ENCODE measurements at places on chromosomes 5 and 9.

DNA sequence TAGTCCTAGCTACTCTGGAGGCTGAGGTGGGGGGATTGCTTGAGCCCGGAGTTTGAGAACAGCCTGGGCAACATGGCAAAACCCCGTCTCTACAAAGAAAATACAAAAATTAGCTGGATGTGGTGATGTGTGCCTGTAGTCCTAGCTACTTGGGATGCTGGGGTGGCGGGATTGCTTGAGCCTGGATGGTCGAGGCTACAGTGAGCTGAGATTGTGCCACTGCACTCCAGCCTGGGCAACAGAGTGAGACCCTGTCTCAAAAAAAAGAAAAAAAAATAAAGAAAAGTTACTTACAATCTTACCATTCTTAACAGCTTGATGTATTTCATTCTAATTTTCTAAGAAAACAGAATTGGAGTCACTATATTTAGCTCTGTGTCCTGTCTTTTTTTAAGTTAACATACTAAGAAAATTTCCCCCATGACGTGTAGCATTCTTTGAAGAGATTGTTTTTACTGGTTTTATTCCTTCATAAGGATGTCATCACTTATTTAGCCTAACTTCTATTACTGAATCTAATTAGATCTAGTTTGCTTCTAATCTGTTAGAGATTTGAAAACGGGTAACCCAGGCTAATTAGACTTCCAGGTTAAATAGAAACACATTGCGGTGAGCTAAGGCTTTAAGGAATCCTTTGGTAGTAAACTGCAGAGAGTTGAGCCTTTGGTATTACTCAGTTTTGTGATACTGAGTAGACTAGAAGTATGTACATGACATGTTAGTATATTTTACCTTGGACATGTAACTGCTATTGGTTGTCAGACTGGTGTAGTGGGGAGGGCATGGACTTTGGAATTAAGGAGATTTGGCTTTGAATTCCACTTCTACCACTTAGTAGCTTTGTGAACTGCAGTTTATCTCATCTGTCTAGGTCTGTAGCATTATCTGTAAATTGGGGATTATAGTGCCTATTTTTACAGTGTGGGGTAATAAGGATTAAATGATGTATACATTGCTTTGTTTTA, 24.0 kb downstream of the HSPA4 start:
- no peak for DNase-seq

GRCh38 chr5:174533751-174534241, 190.6 kb upstream of the MSX2 start:
- no peak for DNase-seq

GRCh38 chr5:171523781-171524180, 104.3 kb downstream of the FGF18 start:
- no peak for DNase-seq

DNA sequence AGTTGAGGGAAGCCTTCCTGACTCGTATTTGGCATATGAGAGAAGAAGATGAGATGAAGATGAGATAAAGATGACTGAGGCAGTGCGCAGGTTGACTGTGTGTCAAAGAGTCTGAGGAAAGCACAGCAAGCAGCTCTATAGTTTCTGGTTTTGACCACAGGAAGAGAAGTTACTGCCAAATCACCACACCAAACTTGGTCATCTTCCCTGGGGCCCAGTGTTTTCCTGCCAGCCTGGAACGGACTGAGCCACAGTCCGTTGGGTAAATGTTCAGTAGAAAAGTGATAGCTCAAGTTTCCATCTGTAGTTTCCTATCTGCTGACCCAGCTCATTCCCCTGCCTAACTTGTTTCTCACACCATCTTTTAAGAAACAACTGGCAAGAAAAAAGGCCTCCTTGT, 80.7 kb upstream of the ADAMTS19 start:
- no peak for DNase-seq

- DNase-seq = no peak
Observed at GRCh38 chr5:3339798-3340115, 255.9 kb upstream of the IRX1 start.

DNA sequence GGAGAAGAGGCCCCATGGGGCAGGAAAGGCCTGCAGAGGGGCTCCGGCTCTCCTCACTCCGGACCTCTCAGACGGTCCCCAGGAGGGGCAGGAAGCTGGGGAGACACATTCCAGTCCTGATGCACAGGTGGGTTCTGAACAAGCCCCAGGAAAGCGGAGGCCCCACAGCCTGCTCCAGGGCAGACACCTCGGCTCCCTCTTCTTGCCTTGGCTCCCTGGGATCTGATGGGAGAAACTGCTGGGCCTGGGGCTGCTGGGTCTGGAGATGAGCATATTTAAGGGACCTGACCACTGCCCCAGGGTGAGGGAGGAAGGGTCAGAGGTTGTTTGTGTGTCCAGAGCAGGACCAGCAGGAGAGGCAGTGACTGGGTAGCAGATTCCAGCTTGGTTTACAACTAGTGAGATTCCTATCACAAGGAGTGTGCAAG, 1.2 kb downstream of the CORO2A start:
- no peak for DNase-seq

- no peak for DNase-seq
Observed at GRCh38 chr5:36704131-36704530, 97.7 kb downstream of the SLC1A3 start.

GRCh38 chr5:143923634-143924266, 111.8 kb downstream of the HMHB1 start:
- no peak for DNase-seq

DNA sequence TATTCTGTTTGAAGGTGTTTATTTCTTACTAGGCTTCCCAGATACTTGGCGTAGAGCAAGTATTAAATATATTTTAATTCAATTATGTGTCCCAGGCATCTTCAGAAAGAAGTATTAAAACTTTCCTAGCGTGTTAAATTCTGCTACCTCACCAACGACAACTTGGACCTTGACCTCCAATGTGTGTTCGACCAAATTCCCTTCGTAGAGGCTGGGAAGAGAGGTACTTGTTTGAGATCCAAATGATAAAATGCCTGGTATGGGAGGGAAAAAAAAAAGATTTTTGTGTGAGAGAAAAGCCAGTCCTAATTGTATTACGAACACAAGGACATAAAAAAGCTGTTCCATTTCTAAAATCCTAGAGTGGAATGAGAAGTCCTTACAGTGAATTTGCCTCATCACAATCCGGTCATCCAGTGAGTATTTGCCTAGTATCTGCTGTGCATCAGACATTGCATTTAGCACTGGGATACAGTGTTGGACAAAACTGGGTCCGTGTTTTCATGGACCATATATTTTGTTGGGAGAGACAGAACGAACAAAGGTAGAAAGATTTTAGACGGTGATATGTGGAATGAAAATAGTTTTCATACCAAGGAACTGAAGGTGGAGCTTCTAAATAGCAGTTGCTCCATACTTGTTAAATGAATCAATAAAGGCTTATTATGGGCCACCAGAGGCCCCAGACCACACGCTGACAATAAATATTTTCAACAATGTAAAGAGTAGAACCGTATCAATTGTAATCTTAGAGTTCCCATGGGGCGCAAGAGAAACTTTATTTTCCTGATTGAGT, 103.1 kb downstream of the KIF4B start:
- no peak for DNase-seq

- DNase-seq = no peak
Observed at GRCh38 chr9:19149230-19149629, 21.9 kb upstream of the PLIN2 start.

DNA sequence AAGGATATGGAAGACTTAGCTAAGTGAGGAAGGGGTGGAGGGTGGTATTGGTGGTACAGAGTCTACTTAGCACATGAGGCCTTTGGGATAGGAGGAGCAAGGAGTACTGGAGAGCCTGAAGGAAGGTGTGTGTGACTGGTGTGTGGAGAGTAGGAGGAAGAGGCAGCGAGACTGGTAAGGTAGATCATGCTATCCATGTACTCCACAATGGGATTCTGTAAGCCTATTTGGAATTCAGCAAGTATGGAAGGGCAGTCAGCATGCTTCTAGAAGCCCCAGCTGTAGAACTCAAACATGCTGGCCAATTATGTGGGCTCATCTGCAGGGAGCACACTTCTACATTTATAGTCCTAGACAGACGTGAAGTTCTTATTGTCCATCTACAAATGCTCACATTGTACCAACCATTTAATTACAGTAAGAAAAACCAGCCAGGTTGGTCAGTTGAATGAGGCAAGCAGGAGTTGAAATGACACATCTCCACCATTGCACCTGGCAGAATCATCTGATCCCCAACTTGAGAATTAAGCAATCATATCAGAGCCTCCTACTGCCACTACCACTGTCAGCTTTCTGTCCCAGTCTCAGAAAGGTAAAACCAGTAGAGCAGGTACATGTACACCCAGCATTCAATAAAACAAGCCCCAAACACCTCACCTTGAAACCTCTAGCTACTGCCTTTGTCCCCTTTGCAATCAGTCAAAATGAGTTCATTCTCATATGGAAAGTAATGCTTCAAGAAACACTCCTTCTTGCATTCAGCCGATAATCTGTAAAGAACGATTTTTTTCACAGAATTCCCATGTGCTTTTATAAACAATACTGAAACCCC, 60.9 kb upstream of the GLRX start:
- no peak for DNase-seq

DNA sequence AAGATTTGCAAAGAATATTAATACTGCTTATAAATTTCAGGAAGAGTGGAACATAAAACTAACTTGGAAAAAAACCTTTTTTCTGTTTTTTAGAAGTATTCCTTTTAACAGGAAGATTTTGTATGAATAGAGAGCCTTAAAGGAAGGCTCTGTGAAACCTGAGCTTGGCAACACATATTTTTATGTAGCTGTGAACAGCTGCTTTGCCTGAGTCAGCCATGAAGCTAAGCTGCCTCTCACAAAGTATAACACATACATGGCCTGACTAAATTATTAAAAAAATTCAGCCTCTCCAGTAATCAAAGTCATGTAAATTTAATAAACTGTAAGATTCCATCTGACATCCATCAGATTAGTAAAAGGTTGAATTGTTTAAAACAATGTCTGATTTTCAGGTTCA, 547.5 kb downstream of the ELAVL2 start:
- DNase-seq = no peak

DNA sequence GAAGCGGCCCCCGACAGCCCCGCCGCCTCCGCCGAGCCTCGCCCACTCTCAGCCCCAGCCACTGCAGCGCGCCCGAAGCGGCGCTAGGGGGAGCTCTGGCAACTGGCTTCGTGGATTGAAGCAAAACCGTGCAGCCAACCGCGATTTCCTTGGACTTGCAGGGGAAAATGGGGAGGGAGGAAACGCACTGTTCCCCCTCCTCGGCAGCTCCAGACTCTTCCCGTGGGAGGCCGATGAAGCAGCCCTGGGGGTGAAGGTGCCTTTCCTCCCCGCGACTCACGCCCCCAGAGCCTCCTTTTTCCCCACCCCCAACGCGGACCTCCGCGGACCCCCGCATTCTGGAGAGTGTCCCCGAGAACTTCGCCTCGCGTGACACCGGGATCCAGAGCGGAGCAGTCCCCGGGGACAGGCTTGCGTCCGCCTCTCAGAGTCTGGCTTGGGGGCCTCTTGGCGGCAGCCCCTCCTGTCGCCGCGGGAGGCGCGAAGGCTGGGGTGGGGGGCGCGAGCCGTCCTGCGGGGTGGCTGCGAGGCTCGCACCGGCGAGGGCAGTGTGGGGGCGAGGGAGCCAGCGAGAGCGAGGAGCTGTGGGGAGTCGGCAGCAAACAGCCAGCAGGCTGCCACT, 3.8 kb downstream of the IER5L start:
- DNase-seq = peak; percentile 70

DNA sequence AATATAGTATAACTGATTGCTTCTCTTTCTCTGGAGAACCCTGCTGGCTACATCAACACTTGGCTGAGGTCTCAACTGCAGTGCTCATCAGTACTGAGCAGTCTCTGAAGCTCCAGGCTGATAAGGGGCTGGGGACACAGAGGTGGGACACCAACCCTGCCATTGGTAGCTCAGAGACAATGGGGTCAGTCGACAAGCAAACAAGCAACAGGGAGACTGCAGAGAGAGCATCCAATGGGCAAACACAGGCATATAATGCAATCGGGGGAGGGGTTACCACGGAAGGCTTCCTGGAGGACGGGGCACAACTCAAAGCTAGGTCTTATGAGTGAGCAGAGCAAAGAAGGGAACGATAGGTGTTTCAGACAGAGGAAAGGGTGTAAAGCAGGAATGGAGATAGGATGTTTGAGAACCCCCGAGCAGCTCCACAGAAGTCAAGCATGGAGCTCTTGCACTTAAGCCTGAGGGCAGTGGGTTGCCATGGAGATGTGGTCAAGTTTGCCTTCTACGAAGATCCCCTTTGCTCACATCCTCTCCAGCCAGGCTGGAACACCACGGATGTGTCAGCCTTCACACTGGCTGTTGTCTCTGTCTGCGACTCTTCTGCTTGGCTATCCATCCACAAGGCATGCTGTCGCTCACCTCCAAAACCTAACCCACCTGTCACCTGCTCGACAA, 21.5 kb upstream of the AKNA start:
- DNase-seq = no peak

DNA sequence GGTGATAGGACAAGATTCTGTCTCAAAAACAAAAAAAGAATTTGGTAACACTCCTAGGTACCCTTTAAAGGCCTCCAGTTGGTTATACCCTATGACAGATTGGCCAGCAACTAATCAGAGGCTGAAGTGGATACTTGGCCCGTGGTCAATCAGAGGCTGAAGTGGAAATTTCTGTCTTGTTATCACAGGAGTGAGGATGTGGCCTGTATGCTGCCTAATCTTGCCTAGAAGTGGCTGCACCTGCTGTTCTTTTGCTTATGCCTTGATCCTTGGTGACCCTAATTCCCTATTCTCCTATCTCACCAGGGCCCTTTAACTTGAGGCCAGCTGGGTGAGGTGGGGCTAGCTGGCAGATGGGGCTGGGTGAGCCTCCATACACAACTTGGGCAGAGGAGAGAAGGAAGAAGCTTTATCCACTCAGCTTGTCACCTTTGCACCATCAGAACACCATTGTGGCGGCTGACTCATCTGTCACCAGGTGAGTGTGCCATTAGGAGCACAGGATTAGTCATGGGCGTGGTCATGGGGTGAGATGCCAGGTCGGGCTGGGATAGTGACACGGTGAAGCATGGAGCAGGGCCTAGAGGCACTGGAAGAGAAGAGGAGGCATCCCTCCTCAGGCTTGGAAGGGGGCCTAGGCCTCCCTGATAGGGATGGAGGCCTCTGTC, 41.5 kb downstream of the SAR1B start:
- no peak for DNase-seq

GRCh38 chr9:76403352-76403751, 9.1 kb upstream of the RFK start:
- no peak for DNase-seq

- DNase-seq = no peak
Observed at GRCh38 chr5:137619191-137619870, 116.6 kb downstream of the KLHL3 start.

GRCh38 chr9:136311051-136312008, 7.4 kb upstream of the CCDC187 start:
- no peak for DNase-seq

- no peak for DNase-seq
Observed at GRCh38 chr5:89071941-89072331, 189.0 kb upstream of the MEF2C start.

DNA sequence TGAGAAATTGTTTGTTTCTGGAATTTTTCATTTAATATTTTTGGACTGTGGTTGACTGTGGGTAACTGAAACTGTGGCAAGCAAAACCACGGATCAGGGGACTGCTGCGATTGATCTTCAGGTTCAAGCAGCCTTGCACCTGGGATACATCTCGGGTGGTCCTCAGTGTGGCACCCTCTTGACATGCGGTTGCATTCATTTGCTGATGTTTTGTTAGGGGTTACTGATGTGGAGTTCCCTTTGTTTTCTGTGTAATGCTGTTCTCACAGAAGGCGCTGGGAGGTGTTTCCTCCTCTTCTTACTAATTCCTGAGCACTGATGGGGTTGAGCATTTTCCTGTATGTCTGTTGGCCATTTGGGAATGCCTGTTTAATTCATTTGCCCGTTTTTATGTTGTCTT, 60.4 kb downstream of the EHMT1 start:
- no peak for DNase-seq

- DNase-seq = no peak
Observed at GRCh38 chr9:114897196-114897595, 33.2 kb downstream of the TNFSF8 start.

Measured in stimulated activated CD8-positive, alpha-beta memory T cell treated with anti-CD3 and anti-CD28 coated beads, Interleukin-15, amount 100 ng/mL, for 1 hour (primary cell).